Keratinocyte (primary cell): ENCODE measurements at places on chromosomes 12 and 14. TPM values are rescaled to one million over a fixed set of nuclear protein-coding genes. Genes with fewer than 3 reads are reported as not detected.
A peak's percentile ranks its signal among the peaks of the same experiment; 100 is the strongest.

LRP1-AS gene
- not detected in 3 replicates for polyA plus RNA-seq

SLC39A5 gene
- polyA plus RNA-seq, result 0.09 TPM in 1 of 3 replicates, not detected in the others

GLI1 gene
- polyA plus RNA-seq, result 1.0 to 1.4 TPM (median 1.2 TPM) in 3 replicates

ERP27 gene
- 0.06 to 0.18 TPM (median 0.17 TPM) in 3 replicates for polyA plus RNA-seq

SLC39A9 gene
- polyA plus RNA-seq, result 58.8 to 75.2 TPM (median 70.3 TPM) in 3 replicates

MSRB3 gene
- 11.5 to 12.7 TPM (median 12.3 TPM) in 3 replicates for polyA plus RNA-seq

DNA sequence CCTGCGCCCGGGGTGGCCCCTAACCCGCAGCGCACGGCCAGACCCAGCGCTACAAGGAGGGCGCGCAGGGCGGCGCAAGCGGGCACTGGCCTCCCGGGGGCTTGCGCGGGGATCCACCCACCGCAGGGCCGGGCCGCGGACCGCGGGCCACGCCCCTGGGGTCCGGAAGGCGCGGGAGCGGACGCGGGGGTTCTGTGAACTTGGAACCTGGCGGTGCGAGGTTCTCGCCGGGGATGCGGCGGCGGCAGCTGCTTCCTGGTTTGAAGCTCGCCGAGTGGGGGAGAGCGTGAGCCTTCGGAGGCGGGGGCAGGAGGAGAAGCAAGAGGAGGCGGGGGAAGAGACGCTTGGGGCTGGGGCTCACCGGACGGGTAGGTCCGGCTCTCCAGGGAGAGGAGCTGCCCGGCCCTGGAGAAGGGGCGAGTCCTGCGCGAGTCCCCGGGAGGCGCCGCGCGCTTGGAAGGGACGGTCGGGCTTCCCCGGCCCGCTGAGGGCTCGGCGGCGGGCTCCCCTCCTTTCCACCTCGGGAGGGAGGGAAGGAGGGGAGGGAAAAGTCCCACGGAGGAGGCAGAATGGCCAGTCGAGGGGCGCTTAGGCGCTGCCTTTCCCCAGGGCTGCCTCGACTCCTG lies at the start of gene PRKCH:
TSS of gene PRKCH (plus strand) at position 195 of the 626 bp plus-strand sequence. CDS start 523 bp downstream, outside the sequence.
- no peaks in the 10 kb centered on the region for H3K36me3 ChIP-seq
- peak; percentile 41 for DNase-seq
- peak within 1 kb of the TSS; percentile 85 for H3K4me3 ChIP-seq
- H3K27me3 ChIP-seq, result no peaks in the 10 kb centered on the region
- peak within 1 kb of the TSS; percentile 97 for H3K27ac ChIP-seq

- no peak overlapping the region for H3K4me3 ChIP-seq
- no peak overlapping the region for H3K27ac ChIP-seq
- no peaks in the 10 kb centered on the region for H3K36me3 ChIP-seq
- no peaks in the 10 kb centered on the region for H3K4me1 ChIP-seq
Observed at GRCh38 chr12:58583529-58583928, 336.8 kb downstream of the LRIG3 start.

- H3K4me1 ChIP-seq, result no peaks in the 10 kb centered on the region
- peaks cover 15% of the 10 kb centered on the region for H3K36me3 ChIP-seq
- no peaks in the 10 kb centered on the region for H3K27me3 ChIP-seq
- no peak for DNase-seq
Observed at GRCh38 chr14:103748534-103748857, 32.9 kb downstream of the ZFYVE21 start.

GRCh38 chr12:124527861-124528561 lies 39.4 kb downstream of the NCOR2 start:
- H3K27me3 ChIP-seq, result no peaks in the 10 kb centered on the region
- H3K4me3 ChIP-seq, result no peak overlapping the region
- H3K27ac ChIP-seq, result peak overlapping the region; percentile 65
- no peak for DNase-seq

- peaks cover 26% of the 10 kb centered on the region for H3K4me1 ChIP-seq
- H3K4me3 ChIP-seq, result no peak overlapping the region
- DNase-seq, result no peak
- H3K27ac ChIP-seq, result no peak overlapping the region
- H3K27me3 ChIP-seq, result no peaks in the 10 kb centered on the region
Observed at GRCh38 chr14:51449681-51450080, 202.0 kb upstream of the FRMD6 start.

GRCh38 chr14:39442293-39442692 lies 10.1 kb upstream of the FBXO33 start:
- H3K27me3 ChIP-seq, result no peaks in the 10 kb centered on the region
- no peak overlapping the region for H3K4me3 ChIP-seq
- H3K36me3 ChIP-seq, result no peaks in the 10 kb centered on the region
- no peak for DNase-seq
- no peak overlapping the region for H3K27ac ChIP-seq
- H3K4me1 ChIP-seq, result no peaks in the 10 kb centered on the region

DNA sequence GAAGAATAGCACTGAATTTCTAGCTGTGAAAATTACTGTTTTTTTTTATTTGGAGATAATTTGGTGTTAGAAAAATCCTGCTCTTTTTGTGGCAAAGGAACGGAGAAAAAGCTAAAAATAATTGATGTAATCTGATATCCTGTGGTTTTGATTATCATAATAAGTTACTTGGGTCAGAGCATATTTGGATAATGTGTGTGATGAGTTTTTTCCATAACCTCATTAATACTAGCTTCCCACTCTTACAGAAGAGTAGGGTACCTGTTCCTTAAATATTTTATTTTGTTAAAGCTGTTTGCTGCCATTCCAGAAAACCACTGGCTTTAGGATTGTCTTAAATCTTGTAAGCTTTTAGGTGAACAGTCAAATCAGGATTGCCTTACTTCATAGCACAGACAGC lies 4.7 kb downstream of the PSMC6 start:
- H3K36me3 ChIP-seq, result peaks cover 28% of the 10 kb centered on the region
- no peaks in the 10 kb centered on the region for H3K27me3 ChIP-seq
- no peak overlapping the region for H3K4me3 ChIP-seq
- DNase-seq, result no peak

DNA sequence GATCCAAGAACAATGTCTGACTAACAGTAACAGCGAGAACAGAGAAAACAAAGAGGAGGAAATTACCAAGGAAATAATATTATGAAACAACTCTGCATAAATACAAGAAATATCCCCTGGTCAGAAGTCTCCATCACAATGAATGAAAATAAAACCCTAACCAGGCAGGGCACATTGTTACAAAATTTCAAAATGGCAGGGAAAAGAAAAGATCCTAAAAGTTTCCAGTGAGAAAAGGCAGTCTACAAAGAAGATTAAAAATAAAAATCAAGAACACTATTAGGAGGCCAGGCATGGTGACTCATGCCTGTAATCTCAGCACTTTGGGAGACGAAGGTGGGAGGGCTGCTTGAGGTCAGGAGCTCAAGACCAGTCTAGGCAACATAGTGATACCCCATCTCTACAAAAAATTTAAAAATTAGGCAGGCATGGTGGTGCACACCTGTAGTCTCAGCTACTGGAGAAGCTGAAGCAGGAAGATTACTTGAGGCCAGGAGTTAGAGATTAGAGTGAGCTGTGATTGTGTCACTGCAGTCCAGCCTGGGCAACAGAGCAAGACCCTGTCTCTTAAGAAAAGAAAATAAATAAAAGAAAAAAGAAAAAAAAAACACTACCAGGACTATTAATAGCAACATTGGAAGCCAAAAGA lies 47.8 kb downstream of the FERMT2 start:
- no peak for DNase-seq
- no peak overlapping the region for H3K4me3 ChIP-seq
- peaks cover 36% of the 10 kb centered on the region for H3K4me1 ChIP-seq
- peaks cover 2% of the 10 kb centered on the region for H3K36me3 ChIP-seq

DNA sequence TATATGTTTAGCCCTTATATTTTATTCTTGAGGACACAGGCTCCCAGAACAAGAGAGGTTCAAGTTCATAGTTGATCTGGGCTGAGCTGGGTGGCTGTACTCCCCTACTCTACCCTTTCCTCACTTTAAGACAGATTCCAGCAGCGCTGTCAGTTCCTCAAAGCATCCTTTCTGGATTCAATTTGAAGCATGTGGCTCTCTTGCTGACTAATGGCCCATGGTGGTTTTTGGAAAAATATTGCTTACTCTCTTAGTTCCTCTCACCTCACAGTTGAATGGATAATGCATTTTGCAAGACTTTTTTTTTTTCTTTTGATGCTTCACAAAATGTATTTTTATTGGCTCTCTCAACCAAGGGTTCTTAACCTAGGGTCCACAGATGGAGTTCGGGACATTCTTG lies 4.1 kb downstream of the PELI2 start:
- H3K4me1 ChIP-seq, result peaks cover 2% of the 10 kb centered on the region
- H3K27me3 ChIP-seq, result peaks cover 52% of the 10 kb centered on the region
- H3K4me3 ChIP-seq, result no peak overlapping the region
- H3K27ac ChIP-seq, result no peak overlapping the region

- H3K27me3 ChIP-seq, result no peaks in the 10 kb centered on the region
- H3K4me1 ChIP-seq, result peaks cover 19% of the 10 kb centered on the region
- no peaks in the 10 kb centered on the region for H3K36me3 ChIP-seq
- peak overlapping the region; percentile 94 for H3K4me3 ChIP-seq
- H3K27ac ChIP-seq, result peak overlapping the region; percentile 98
Observed at GRCh38 chr14:73851000-73851399, 631 bp upstream of the PTGR2 start.

DNA sequence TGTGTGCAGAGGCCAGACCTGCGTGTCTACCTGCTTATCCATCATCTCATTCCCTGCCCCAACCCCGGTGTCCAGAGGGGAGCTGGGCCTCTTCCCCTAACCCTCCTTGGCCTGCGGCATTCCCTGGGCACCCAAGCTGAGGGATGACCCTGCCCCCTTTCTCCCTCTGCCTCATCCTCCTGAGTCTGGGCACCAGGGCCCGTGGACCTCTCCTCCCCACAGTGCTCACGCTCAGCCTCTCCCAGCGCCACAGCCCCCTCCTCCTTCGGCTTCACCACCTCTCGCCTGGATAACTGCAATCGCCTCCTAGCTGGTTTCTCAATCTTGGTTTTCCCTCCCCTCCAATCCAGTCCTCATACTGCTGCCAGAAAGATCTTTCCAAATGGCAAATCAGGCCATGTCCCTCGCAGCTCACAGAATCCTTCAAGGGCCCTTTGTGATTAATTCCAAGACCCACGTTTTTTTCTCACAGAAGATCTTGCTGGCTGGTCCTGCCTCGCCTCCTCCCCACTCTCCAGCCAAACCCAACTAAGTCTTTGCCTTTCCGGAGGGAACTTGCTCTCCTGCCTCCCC lies 16.2 kb downstream of the IRF2BPL start:
- no peak overlapping the region for H3K4me3 ChIP-seq
- H3K4me1 ChIP-seq, result peaks cover 26% of the 10 kb centered on the region
- no peak overlapping the region for H3K27ac ChIP-seq
- no peaks in the 10 kb centered on the region for H3K27me3 ChIP-seq

- no peak overlapping the region for H3K27ac ChIP-seq
- H3K4me3 ChIP-seq, result no peak overlapping the region
- no peaks in the 10 kb centered on the region for H3K4me1 ChIP-seq
- no peaks in the 10 kb centered on the region for H3K27me3 ChIP-seq
- DNase-seq, result no peak
Observed at GRCh38 chr14:64495252-64495651, 8.4 kb downstream of the ZBTB25 start.

DNA sequence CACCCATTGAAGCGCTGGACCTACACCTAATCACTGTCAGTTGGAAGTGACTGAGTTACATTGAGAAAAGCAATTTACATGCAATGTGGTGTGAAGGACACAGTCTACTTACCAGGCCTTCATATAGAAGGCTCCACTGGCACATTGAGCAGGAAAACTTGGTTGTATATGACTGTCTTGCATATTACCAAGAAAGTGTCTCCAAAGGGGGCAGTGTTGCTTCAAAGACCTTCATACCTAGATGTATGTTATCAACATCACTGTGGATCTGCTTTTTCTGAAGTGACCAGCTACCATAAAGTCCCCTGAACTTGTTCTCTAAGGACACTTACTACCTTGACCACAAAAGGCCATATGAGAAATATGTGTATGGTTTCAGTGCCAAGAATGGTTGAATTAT lies 64.1 kb downstream of the NELL2 start:
- DNase-seq, result no peak
- H3K4me1 ChIP-seq, result no peaks in the 10 kb centered on the region
- H3K4me3 ChIP-seq, result no peak overlapping the region
- no peaks in the 10 kb centered on the region for H3K27me3 ChIP-seq
- no peak overlapping the region for H3K27ac ChIP-seq

DNA sequence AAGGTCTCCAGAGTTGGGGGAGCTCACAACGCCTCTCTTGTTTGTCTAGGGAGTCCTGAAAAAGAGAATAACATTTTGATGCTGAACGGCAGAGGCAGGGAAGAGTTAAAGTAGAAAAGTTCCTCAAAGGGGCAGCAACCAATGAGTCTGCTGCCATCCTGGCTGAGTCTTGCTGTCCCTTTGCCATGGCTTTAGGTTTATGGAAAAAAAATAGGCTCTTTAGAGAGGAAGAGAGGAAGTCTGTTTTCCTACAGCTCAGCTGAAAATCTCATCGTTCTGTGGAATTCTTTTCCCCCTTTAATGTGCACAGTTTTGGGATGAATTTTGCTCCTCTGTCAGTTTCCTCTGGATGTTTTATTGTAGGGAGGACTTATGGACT lies 314.8 kb upstream of the TBX3 start:
- DNase-seq, result no peak
- H3K36me3 ChIP-seq, result no peaks in the 10 kb centered on the region
- no peak overlapping the region for H3K27ac ChIP-seq

GRCh38 chr12:1695886-1696670 lies 5.2 kb downstream of the ADIPOR2 start:
- H3K4me3 ChIP-seq, result no peak overlapping the region
- no peak overlapping the region for H3K27ac ChIP-seq
- H3K36me3 ChIP-seq, result peaks cover 1% of the 10 kb centered on the region

- DNase-seq, result no peak
- no peak overlapping the region for H3K27ac ChIP-seq
- no peak overlapping the region for H3K4me3 ChIP-seq
- H3K4me1 ChIP-seq, result peaks cover 17% of the 10 kb centered on the region
Observed at GRCh38 chr12:15632708-15633107, 156.5 kb downstream of the EPS8 start.

- H3K4me3 ChIP-seq, result no peak overlapping the region
- DNase-seq, result no peak
- H3K36me3 ChIP-seq, result no peaks in the 10 kb centered on the region
- no peak overlapping the region for H3K27ac ChIP-seq
- H3K4me1 ChIP-seq, result no peaks in the 10 kb centered on the region
Observed at GRCh38 chr14:19917955-19918518, 2.4 kb upstream of the OR4K5 start.

DNA sequence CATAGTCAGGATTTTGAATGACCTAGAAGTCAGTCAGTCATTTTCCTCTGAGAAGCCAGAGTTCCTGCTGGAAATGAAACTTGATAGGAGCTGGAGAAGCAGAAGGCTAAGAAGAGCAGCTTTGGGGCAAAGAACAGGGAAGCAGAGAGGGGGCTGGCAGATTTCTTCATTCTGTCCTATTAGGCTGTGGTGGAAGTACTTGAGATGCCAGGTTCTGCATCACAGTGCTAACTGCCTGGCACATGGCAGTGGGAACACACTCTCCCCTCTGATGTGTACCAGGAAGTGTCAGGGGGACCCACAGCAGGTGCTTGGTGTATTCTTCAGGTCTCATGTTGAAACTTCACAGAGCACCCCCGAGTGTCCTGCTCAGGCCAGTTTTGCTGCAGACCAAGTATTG lies 61.0 kb downstream of the SUSD6 start:
- H3K4me3 ChIP-seq, result no peak overlapping the region
- no peaks in the 10 kb centered on the region for H3K27me3 ChIP-seq

GRCh38 chr14:55532645-55533344 lies 47.2 kb upstream of the KTN1 start:
- H3K27me3 ChIP-seq, result no peaks in the 10 kb centered on the region
- DNase-seq, result no peak
- H3K36me3 ChIP-seq, result no peaks in the 10 kb centered on the region
- peaks cover 31% of the 10 kb centered on the region for H3K4me1 ChIP-seq
